Skin of body (tissue), 3 donors: ENCODE measurements at places on chromosomes 7 and 10. TPM values are rescaled to one million over a fixed set of nuclear protein-coding genes. Genes with fewer than 3 reads are reported as not detected.
A peak's percentile ranks its signal among the peaks of the same experiment; 100 is the strongest.

DNA sequence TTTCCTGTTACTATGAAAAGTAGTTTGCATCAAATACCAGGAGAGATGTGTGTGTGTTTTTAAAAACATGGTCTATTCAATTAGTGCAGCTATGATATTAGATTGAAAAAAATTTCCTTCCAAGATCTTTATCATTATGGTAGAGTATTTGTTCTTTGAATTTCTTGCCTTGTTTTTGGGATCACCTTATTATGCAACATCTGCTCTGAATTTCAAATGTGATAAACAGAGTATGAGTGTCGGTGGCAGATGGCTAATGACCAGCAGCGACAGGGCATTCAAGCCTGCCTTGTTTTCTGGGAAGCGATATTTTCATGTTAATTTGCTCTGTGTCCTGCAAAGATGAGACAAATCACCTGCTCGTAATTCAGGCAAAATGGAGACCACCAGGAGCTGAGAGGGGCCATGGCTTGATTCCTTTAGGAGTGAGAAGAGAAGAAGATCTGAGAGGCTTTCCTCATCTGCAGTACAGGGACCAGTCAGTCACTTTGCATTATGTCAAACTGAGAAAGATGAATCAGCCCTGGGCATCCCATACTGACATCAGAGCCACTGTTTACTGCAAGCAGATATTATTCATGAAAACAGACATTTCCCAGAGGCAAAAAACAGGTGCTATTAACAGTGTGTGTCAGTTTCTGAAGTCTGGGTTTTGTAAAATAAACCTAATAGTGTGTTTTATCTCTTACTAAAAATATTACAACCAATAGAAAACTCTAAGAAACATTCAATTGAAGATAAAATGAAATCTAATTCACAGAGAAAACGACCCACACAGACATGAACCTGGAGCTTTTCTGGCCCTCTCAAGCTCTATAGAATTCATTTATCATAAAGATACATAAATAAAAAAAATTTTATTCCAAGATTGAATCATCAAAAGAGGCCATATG, 67.6 kb downstream of the CDK6 start:
- no peak for DNase-seq

DNA sequence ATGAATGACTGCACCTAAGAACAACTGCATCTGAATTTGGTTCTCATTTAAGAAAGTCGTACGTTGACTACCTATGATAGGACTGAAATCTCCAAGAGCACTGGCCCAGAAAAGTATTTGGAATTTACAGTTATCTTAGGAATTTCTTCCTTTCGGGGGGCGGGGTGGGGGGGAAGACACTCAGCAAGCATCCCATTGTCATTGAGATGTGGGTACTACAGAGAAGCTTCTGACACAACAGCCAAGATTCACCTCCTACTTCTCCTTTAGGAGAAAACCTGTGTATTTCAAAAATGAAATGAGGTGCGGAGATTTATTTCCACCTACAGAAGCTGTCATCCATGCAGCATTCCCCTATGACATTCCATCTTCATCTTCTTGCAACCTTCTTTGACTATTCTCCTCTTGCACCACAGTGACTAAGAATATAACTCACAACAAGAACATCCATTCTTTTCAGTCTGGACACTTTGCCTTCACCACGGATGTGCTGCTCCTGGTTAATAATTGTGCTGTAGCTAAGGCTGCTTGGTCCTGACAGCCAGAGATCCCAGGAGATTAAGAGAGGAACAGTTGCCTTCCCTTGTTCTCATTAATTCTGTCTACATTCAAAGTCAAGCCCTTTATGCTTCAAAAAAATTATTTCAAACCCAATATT, 98.4 kb upstream of the FRMD4A start:
- DNase-seq = no peak

GRCh38 chr10:89182894-89183293, 24.2 kb downstream of the CH25H start:
- no peak for DNase-seq

- no peak for DNase-seq
Measured at GRCh38 chr10:80609331-80609730, 71.6 kb downstream of the SH2D4B start.

DNA sequence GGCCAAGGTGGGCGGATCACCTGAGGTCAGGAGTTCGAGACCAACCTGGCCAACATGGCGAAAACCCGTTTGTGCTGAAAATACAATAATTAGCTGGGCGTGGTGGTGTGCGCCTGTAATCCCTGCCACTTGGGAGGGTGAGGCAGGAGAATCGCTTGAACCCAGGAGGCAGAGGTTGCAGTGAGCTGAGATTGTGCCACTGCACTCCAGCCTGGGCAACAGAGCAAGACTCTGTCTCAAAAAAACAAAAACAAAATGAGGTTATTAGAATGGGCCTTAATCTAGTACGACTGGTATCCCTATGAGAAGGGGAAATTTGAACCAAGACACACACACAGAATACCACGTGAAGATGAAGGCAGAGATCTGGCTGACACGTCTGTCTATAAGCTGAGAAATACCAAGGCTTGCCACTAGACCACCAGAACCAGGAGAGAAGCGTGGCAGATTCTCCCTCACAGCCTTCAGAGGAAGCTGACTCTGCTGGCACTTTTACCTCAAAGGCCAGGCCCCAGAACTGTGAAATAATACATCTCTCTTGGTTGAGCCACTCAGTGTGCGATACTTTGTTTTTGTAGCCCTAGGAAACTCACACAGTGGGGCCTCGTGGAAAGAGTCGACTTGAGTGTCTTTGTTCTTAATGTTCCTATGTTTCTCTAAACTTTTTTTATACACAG, 59.6 kb downstream of the TMEM209 start:
- DNase-seq = no peak

- peak; percentile 51 for DNase-seq
Measured at GRCh38 chr10:61452655-61453641, at the start of gene TMEM26. TMEM26 (minus strand) TSS chr10:61453381; CDS start chr10:61453081, 300 bp downstream.

DNA sequence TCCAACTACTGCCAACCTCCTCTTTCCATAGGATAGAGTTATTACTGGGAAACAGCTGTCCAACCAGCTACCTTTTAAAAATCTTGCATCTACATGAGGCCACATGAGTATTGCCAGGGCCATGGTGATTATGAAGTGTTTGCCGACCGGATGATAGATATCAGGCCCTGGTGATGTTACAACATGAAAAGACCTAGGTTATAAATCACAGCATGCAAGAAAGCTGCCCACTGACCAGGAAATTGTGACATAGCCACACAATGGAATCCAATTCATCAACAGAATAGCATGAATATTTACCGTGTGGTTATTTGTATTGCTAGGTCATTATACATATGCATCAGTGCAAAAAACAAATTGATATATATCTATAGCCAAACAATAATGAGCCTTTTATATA, 517.0 kb downstream of the INHBA start:
- no peak for DNase-seq

DNA sequence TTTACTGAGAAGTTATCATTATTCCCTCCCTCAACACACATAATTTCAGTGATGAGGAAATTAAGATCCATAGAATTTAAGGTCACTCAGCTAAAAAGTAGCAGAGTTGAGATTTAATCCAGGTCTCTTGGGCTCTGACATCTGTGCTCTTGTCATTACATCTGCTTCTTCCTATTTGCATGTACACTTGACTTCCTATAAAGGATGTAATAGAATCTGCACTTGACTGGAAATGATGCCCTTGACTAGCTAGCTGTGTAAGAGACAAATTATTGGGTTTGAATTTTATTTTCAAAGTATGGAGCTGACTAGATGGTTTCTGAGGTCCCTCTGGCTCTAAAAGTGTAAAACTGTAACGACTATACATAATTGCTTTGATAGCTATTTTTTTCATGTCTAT, 59.5 kb downstream of the AGK start:
- DNase-seq = no peak

DNA sequence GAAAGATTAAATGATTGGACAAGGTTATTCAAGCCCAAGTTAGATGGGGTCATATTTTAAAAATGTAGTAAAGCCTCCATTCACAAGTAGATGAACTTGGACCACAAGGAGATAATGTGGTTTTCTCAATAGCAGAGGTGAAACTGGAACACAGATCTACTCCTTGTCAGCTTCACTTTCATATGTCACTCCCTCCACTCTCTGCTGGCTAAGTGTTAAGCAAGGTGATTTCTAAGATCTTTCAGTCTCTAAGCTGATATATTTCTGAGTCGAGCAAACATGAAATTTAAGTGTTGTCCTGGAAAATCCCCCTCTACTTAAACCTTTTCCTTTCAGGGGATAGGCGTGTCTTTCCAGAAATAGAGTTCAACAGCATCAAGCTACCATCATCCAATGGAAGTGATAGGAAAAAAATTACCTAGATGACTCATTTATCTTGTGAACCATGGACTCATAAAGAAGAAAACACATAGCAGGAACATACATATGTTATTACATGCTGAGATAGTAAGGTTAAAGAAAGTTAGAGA, 275.0 kb downstream of the PTEN start:
- no peak for DNase-seq

The GRIFIN gene
- total RNA-seq = not detected
